ENCODE measurements at places on chromosomes 5 and 9.

- DNase-seq = no peak
Observed at GRCh38 chr5:84430079-84430478, 45.4 kb upstream of the EDIL3 start.

DNA sequence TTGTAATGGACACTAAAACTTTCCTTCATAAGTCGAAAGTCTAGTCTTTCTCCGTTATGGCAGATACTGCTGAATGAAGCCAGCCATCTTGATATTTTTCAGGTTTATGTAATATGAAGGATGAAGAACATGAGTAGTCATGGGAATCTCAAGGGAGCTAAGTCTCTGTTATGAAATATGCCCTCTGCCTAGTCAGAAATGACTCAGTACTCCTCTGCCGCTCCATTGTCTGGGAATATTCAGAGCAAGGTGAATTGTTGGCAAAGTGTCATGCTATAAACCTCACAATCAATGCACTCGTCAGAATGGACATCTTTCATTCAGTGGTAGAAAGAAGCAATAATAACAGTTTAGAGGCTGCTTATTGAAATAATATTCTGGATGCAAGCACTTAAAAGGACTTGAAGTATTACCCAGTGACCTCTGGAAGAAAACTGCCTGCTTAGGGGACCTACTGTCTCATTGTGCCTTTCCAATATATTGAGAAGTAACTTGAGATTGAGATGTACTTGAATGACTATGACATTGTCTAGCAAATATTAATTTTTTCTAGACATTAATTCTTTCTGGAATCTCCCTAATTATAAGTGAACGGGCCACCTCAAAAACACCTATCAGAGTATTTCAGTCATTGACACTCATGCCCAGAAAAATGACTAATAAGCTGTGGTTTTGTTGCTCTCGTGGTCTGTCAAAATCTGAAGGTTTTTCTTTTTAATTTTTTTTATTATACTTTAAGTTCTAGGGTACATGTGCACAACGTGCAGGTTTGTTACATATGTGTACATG, 1011.5 kb upstream of the ACO1 start:
- no peak for DNase-seq

- no peak for DNase-seq
Observed at GRCh38 chr5:88304356-88304755, 35.7 kb upstream of the TMEM161B start.

- no peak for DNase-seq
Observed at GRCh38 chr5:91591076-91591475, 208.0 kb upstream of the ARRDC3 start.

DNA sequence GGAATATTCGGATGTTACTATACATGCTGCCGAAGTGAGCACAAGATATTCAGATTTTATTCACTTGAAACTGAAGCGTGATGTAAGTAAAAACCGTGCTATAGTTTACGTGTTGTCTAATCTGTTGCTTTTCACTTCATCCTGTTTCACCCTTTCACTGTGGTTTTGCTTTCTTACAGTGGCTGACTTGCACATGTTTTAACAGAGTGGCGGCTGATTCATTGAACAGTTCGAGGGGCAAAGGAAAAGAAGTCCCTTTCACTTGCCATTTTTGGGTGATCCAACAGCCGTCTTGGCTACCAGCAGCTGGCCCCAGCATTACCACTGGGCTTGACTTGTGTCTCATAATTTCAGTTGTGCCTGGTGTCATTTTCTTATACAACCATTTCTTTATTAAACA, 134.0 kb downstream of the IRX1 start:
- DNase-seq = no peak

GRCh38 chr5:111079846-111080245, 8.3 kb downstream of the TSLP start:
- no peak for DNase-seq

GRCh38 chr5:103764403-103764802, 201.8 kb upstream of the NUDT12 start:
- no peak for DNase-seq

GRCh38 chr9:93918061-93918460, 37.1 kb downstream of the BARX1 start:
- no peak for DNase-seq

GRCh38 chr9:2181792-2182191, 166.6 kb downstream of the SMARCA2 start:
- no peak for DNase-seq

DNA sequence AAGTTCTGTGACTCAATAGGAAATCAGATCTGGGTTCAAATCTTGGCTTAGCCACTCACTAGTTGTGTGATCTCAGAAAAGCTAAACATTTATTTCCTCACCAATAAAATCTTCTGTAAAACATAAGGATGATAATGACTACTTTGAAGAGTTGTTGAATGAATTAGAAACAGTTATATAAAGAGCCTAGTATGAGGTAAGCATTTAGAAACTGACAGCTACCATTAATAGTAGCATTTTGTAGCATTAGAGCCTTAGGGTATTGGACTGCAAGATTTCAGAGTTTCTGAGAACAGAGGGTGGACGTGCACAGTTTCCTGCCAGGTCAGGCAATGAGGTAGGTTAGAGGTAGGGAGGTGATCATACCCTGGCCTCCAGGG, 293.2 kb downstream of the CWC27 start:
- DNase-seq = no peak
